ENCODE measurements at places on chromosomes 1 and 21.

GRCh38 chr1:241857131-241857530 lies 9.1 kb downstream of the EXO1 start:
- no peak for DNase-seq

DNA sequence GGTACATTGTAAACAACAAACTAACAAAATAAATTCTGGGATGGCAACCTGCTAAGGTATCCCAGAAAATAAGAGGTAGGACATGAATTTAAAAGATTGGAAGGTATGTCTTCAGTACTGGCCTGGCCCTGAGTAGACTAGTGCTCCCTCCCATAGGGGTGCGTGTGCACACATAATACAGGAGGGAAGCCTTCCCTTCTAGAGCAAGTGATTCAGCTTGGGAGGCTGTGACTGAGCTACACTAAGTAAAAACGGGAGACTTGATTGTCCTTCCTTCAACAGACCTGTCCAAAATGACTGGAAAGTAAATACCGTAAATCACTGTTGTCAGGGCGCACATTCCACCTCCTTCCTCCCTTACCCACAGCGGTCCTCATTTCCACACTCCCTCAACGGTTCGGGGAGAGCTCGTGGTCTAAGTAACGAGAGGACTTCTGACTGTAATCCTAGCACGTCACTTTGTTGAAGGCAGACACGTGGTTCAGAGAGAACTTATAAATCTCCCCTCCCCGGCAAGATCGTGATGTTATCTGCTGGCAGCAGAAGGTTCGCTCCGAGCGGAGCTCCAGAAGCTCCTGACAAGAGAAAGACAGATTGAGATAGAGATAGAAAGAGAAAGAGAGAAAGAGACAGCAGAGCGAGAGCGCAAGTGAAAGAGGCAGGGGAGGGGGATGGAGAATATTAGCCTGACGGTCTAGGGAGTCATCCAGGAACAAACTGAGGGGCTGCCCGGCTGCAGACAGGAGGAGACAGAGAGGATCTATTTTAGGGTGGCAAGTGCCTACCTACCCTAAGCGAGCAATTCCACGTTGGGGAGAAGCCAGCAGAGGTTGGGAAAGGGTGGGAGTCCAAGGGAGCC lies at the start of gene TGFB2:
TSS of gene TGFB2 (plus strand) at position 523 of the 859 bp plus-strand sequence. CDS start 1,366 bp downstream, outside the sequence.
- no peak for DNase-seq

- DNase-seq, result no peak
Observed at GRCh38 chr1:98659879-98660278, 1.6 kb upstream of the SNX7 start.

GRCh38 chr1:207328004-207328403 lies 6.5 kb downstream of the CD55 start:
- no peak for DNase-seq

DNA sequence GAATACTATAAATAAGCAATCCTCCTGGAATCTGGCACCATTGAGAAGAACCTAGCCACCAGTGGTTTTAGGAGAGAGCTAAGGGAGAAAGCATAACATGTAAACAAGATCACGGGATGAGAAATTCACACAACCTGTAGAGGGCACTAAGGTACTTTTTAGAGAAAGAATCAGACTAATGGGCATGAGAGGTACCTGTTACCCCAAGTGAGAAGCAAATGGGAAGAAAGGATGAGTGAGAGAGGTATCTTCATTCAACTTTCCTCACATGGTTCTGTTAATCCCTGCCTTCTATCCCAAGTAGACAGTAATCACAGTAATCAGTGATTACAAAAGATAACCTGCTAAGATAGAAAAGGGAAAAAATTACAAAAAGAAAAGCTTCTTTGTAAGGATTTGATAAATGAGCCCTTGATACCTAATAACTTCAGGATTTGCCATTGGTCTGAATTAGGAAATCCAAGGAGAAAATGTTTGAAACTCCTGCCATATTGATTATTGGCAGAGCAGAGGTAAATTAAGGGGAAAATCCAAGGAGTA lies 251.1 kb upstream of the ADGRL2 start:
- DNase-seq, result no peak

DNA sequence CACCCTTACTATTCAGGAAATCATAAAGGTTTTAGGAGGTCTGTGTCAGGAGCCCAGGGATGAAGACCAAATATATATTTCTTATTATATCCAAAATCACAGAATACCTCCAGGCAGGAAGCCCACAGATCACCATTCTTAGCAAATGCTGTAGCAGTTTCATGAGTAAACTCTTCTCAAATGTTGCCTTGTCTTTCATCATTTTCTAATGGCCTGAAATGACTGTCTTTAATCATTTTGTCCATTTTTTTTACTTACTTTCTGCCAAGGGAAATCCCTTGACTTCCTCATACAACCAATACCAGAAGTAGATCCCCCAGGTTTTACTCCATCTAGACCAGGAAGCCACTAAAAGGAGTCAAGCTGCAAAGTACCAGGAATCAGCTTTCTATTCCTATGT lies 32.4 kb downstream of the PSMG1 start:
- DNase-seq, result no peak

GRCh38 chr1:111967067-111967690 lies 22.3 kb downstream of the KCND3 start:
- no peak for DNase-seq

- no peak for DNase-seq
Observed at GRCh38 chr21:25858325-25858724, 123.6 kb downstream of the GABPA start.

- no peak for DNase-seq
Observed at GRCh38 chr1:195481293-195481692, 1126.9 kb downstream of the KCNT2 start.

- DNase-seq, result no peak
Observed at GRCh38 chr1:213983493-213984386, 4.0 kb upstream of the PROX1 start.

- DNase-seq, result no peak
Observed at GRCh38 chr21:28342212-28342810, 650.4 kb downstream of the LTN1 start.

All from activated CD8-positive, alpha-beta memory T cell treated with anti-CD3 and anti-CD28 coated beads for 1 hour (primary cell).